WTC11 (cell line): ENCODE measurements at places on chromosomes 3 and 15.

DNA sequence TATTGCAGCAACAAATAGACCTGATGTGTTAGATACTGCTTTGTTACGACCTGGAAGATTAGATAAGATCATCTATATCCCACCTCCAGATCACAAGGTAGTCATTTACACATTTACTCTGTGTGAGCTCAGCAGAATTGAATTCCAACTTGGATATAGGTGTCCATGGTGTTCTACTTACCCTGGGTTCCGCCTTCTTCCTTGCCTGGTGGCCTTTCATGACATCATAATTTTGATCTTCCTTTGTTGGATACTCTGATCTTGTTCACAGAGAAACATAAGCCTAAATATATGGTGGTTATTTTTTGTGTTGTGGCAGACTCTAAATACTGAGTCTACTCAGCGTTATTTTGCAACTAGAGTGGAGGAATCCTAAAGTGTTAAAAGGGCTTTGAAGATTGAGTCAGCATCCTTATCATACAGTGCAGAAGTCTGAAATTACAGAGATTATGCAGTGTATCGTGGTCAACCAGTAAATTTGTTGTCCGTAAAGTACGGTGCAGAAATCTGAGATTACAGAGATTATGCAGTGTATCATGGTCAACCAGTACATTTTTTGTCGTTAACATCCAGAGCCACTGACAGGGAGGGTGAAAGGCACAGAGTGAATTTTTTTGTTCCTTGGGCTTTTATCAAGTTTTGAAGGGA, 39.1 kb upstream of the GATM start:
- no peak for DNase-seq

DNA sequence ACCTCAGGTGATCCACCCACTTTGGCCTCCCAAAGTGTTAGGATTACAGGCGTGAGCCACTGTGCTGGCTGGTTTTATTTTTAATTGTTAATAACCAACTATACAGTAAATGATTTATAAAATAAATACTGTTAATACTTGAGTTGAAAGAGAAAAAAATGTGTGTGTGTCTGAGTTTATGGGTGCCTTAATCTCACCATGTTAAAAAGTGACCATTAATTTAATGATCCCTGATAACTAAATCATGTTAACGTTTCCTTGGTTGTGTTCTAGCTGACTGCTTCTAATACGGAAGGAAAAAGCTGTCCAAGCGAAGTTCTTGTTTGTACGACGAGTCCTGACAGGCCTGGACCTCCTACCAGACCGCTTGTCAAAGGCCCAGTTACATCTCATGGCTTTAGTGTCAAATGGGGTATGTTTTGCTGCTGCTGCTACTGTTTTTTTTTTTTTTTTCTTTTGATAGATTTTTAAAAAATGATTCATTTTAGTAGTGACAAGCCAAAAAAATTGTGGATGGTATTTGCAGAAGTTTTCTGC, 113.5 kb downstream of the GHSR start:
- no peak for DNase-seq

DNA sequence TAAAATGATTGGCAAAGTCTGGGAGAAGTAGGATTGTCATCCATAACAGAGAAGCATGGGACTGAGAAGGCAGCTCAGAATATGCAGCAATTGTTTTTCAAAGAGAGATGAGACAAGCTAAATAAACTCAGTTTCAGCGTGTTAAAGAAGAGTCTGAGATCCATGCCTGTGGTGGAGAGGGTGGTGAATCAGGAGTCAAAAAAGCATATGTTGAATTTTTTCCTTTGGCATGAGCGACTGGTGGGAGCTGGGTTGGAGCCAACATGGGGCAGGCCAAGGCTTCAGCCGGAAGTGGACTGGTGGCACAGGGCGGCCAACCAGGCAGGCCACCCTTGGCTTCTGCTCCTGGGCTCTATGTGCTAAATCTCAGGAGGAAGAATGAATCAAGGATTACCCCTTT, 102.0 kb downstream of the SST start:
- DNase-seq = no peak

GRCh38 chr3:113339616-113340244, 101.6 kb downstream of the CFAP44 start:
- DNase-seq = no peak

GRCh38 chr3:79846148-79846933, 78.5 kb upstream of the ROBO1 start:
- DNase-seq = peak; percentile 40

GRCh38 chr3:14297305-14297704, 105.1 kb upstream of the SLC6A6 start:
- DNase-seq = no peak

GRCh38 chr15:74839526-74840395, 3.2 kb downstream of the ULK3 start:
- peak; percentile 56 for DNase-seq

- no peak for DNase-seq
These were observed 390.7 kb upstream of the RGMA start for GRCh38 chr15:93479715-93480114.

DNA sequence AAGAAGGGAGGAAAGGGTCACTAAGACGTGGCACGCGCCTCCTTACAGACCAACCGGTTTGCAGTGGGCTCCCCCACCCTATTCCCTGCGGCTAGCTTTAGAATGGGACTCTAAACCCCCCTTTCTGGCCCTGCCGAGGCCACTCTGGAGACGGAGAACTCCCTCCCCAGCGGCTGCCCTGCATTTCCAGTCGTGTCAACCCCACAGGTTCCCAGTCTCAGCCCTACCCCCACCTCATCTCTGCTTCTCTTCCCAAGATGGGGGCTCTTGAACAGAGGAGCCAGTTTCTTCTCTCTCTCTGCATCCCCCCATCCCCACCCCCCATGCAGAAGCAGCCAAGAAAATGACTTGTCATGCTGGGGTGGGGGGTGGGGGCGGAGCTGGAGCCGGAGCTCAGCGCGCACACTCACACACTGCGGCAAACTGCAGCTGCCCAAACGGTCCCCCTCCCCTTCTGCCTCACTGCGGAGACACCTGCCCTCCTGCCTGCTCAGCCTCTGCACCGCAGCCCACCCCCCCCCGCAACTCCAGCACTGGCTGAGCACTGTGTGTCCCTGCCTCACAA, 871 bp downstream of the MAP1A start:
- peak; percentile 31 for DNase-seq

DNA sequence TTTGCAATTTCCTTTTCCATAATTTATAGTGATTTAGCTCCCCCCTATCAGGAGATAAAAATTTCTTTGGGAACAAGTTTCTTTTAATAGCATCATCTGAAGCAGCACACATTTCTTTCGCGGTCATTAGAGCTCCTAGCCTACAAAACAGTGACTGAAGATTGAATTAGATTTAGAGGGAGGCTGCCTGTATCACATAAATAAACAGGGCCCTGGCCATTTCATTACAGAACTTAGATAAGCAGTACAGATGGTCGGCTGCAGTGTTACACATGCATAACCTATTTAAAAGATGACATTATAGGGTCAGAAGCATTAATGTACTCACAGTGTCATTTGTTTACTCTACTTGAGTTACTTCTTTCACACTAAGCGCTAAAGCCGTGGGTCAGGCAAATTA, 81.4 kb upstream of the SLC25A26 start:
- no peak for DNase-seq

DNA sequence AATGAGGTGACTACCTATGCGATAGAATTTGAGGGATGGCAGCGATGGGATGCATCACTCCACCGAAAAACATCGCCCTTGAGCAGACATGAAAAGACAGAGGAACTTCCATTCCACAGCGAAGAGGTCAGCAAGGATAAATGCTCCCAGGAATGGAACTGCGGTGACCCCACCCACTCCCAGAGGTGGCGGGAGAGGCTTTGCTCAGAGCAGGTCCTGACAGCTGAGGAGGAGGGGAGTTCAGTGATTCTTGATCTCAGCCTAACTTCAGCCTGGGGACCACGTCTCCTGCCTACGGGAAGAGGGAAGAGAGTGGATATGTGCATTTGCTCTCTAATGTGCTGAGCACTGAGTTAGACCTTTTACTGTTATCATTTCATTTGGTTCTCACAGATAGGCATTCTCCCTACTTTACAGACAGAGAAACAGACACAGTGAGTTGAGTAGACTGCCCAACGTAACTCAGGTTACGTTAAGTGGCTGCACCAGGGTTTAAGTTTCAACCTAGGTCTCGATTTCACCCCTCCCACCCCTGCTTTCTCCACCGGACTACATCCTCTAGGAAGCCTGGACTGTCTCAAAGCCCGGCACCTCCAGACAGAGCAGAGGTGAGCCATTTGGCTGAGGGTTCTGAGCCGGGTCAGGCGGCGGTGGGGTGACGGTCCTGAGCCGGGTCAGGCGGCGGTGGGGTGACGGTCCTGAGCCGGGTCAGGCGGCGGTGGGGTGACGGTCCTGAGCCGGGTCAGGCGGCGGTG, 170.0 kb downstream of the RAB11A start:
- DNase-seq = peak; percentile 57

DNA sequence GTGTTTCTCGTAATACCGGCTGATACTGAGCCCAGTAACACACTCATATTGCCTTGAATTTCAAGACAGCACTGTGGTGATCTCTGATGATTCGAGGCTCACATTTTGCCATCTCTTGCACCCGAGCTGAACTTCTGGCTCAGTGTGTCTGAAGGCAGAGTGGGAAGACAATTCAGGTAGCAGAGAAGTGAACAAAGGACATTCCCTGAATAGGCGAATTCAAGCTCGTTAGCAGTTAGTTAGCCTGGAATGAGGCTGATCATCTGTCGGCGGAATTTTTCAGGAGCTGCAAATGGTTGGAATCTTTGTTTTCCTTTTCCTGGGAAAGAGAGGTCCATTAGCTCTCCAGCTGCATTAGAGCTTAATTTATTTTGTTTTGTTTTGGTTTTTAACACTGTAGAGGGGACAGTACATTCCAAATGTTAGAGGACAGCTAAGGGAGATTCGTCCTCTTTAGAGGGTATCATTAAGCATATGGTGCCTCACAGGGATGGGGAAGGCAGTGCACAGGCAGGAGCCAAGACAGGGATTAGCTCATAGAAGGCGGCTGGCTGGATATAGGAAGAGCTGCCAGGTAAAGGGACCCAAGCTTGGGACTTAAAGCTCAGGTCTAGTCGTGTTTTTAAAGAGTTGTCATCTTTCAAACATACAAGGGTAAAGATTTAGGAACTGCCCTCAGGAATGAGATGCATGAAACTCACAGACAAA, 119.7 kb upstream of the DLG1 start:
- DNase-seq = no peak
